Esophagus muscularis mucosa (tissue), 4 donors: ENCODE measurements at places on chromosomes 2 and 18. TPM values are rescaled to one million over a fixed set of nuclear protein-coding genes. Genes with fewer than 3 reads are reported as not detected.

Gene TMEM198
- 3.7 TPM for total RNA-seq

DNA sequence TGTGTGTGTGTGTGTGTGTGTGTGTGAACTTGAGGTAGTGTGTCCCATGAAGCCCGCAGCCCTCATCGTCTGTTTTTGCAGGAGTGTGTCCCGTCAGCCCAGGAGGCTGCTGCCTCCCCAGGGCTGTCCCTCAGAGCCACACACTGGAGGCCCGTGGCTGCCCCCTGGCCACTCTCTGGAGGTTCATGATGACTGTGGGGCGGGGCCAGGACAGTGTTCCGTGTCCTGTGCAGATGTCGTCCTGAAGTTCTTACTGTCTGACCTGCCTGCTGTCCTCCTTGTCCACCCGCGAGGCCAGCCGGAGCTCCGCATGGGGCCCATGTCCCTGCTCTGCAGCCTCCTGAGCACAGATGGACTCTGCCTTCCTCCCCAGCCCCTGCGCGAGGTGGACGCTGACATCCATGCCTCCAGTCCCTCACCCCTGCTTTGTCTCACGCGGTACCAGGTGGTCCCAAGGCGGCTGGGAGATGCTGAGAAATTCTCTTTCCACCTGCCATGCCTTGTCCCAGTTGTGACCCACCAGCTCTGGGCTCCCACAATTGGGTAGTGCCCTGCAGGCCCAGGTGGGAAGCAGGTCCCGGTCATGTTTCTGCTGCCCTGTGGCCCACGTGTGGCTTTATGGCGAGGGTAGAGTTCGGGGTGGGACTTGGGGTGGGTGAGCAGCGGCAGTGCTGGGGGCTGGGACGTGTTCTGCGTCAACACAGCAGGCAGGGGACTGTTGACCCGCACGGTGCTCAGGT, 92.8 kb downstream of the NFATC1 start:
- DNase-seq: no peak

- DNase-seq: no peak
Measured at GRCh38 chr2:238574490-238575271, 148.0 kb downstream of the ASB1 start.

Gene CKAP2L
- total RNA-seq: 1.5 TPM

Gene GCG
- total RNA-seq: not detected

- DNase-seq: peak; percentile 90
Measured at GRCh38 chr2:236915186-236915585, 170.5 kb upstream of the COPS8 start.
